ENCODE measurements at places on chromosomes 5 and 9.
A peak's percentile ranks its signal among the peaks of the same experiment; 100 is the strongest.

GRCh38 chr9:115305543-115305942, 187.6 kb upstream of the TNC start:
- no peak for DNase-seq

GRCh38 chr5:103041071-103041676, 78.8 kb downstream of the GIN1 start:
- DNase-seq = no peak

GRCh38 chr9:68480807-68481206, 59.9 kb downstream of the TMEM252 start:
- DNase-seq = no peak

- DNase-seq = peak; percentile 39
Observed at GRCh38 chr5:157252711-157253465, 13.0 kb upstream of the CYFIP2 start.

DNA sequence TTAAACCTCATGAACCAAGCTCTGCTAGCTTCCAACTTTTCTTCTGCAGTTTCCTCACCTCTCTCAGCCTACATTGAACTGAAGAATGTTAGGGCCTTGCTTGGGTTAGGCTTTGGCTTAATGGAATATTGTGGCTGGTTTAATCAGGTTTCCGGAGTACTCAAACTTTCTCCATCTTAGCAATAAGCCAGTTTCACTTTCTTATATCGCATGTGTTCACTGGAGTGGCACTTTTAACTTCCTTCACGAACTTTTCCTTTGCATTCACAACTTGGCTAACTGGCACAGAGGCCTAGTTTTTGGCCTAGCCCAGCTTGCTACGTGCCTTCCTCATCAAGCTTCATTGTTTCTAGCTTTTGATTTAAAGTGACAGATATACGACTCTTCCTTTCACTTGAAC, 81.0 kb upstream of the MAST4 start:
- DNase-seq = no peak

DNA sequence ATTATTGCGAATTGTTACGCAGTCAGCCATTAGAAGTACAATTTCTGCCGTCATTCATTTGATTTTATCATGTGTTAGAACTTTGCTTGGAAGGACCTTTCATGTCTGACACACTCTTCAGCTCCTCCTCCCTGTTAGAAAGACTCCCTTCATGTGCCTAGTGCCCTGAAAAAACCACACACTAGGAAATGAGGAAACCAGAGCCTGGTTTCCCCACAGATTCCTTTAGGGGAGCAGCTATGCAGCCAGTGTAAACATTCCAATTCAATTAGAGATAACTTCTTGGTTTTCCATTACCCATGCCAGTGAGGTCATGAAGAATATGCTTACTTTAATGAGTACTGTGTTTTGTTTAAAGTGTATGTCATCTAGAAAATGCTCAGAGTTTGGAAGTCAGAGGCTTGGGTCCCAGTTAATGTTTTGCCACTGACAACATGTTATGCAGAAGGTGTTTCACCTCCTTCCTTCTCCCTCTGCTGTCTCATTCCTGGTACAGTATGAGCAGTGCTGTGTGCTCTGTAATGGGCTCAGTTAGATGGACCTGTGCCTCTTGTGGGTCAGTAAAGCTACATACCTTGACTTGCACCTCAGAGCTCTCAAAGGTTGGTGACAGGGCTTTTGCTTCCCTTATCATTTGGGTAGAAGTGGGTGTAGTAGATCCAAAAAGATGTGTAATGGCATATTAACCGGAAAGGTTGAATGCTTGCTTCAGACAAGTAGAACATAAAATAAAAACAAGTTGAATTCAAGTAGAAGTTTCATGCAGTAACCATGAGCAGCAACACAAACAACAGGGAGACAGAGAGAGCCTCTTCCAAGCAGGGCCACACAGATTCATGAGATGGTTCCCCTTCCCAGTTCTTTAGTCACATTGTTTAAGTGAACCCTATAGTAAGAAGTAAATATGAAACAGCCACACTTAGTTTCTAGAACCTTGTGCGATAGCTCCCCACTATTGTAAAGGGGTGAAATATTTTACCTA, 52.6 kb upstream of the TNFAIP8 start:
- DNase-seq = no peak

DNA sequence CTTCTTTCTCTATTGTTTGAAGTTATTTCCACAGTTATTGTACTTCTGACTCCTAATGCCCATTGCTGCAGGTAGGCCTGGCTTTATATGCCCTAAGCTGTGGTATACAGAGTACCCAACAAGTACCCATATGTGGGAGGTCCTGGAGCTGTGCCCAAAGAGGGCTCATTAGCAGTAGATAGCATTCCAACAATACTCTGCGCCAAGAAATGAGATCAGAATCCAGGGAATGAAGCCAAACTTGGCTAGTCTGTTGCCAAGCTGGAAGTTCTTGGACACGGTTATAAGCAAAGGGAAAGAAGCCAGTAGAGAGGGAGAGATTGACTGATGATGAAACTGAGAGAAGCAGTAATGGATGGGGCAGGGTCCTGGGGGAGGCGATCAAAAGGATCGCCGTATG, 29.7 kb upstream of the FAM169A start:
- DNase-seq = no peak

DNA sequence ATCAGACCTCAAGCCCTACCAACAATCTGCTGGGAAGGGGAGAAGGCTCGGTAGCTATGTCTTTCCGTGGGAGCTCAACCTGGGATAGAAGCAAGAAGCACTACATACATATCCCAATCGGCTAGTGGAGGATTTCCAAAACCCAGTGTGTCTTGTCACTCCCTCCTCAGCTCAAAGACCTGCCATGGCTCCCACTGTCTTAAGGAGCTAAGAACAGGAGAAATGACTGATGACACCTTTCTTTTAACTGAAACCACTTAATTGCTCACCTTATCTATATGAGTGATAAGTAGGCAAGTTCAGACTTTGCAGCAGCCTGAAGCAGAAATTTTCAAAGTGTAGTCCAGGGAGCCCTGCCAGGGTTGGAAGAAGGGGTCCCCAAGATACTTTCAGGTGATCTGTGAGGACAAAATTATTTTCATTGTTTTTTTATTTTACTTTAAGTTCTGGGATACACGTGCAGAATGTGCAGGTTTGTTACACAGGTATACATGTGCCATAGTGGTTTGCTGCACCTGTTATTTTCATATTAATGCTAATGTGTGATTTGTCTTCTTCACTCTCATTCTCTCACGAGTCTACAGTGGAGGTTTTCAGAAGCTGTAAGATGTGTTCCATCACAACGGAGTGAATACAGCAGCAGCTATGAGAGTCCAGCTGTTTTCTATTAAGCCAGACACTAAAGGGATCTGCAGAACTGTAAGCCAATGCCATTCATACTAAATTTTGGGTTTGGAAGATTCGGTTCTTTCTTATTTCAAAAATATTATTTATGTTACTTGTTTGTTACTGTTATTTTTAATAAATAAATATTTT, 41.4 kb downstream of the PAX5 start:
- no peak for DNase-seq

Data from stimulated activated CD4-positive, alpha-beta T cell treated with anti-CD3 and anti-CD28 coated beads, Interleukin-12 subunit alpha, Interleukin-12 subunit beta, amount 100 ng/mL, for 48 hours (primary cell).